CD4-positive, alpha-beta T cell treated with Interleukin-2 at 100 ng/mL for 4 hours (primary cell): ENCODE measurements at places on chromosomes 16 and 17.

DNA sequence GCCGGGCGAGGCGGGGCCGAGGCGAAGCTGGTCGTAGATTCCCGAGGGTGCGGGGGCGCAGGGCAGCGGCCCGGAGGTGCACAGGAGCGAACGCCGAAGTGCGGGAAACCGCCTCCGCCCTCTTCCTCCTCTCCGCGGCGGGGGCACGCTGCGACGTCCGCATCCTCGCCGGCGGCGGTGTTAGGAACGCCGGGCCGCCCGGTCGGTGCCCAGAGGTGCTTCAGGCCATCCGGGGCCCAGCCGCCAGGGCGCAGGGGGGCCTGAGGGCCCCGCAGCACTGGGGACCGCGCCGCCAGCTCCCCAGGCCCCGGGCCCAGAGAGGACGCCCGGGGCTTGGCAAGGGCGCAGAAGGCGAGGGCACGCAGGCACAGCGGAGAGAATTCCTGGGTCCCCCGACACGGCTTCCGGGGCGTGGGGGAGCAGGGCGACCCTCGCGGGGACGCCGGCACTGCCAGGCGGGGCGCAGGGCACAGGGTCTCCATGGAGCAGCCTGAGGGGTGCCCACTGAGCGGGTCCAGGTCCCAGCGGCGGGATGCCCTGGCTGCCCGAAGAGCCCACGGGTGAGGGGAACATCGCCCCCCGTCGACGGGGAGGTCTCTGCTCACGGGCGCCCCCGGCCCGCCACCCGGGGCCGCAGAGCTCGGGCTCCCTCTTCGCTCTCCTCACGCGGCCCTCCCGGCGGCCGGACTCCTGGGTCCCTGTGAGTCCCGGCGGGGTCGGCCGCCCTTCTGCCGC lies 576 bp downstream of the EPOP start:
- DNase-seq, result no peak

DNA sequence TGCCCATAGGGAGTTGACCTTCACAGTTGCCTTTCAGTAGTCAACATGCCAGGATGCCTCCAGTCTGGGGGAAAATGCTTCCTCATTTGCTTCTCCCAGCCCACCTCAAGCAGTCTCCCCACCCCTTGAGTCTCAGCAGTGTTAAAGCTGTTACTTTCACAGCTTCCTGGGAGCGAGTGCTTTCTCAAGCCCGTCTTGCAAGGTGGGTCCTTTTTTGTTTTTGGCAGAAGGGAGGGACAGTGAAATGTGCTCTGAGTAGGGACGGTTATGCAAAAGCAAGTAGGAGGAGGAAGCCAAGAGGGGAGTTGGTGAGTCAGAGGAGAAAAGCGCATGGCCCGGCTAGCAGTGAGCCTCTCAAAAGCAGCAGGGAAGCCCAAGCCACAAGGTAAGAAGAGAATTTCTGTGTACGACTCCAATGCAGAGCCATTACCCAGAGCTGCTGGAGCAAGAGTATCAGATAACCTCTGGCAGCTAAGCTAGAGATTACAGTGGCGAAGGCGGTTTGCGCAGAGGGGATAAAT lies at the start of gene CHST4:
CHST4 (plus strand) TSS at position 316 of the 521 bp plus-strand sequence. CDS start 10,252 bp downstream, outside the sequence.
- DNase-seq, result no peak

DNA sequence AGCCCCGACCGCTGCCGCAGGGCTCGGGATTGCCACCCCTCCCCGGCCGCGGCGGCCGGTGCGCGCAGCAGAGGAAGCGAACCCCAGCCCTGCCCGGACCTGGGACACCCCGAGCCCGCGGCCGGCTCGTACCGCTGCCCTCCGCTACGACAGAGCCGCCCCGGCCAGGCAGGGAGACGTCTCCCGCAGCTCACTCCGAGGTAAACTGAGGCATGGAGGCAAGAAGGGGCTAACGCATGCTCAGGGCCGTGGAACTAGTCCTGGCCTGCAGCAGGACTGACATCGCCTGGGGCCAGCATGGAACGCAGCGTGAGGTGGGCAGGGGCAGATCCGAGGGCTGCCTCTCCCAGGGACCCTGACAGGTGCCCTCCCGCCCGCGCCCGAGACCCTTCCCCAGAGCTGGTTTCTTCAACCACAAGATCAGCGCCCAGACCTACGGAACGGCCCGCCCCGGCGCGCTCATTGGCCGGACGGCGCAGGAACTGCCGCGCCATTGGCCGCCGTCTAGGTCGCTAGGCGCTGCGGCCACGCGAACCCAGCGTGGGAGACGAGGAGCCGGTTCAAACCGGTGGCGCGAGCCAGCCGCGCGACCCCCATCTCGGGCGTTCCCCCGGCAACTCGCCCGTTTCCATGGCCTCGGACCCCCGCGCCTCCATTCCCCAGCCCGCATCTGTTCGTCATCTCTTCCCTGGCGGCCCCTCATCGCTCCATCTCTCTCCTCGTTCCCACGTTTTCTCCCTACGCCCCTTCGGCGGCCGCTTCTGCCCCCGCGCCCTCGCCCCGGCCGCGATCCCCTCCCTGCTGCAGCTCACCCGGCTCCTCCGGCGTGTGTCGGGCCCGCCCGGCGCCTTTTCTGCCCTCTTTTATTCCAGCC lies at the start of gene SLC43A2:
SLC43A2 (minus strand) TSS at position 853 of the 874 bp plus-strand sequence. CDS start 960 bp downstream, outside the sequence.
- peak; percentile 74 for DNase-seq

GRCh38 chr17:57684711-57685498 lies 60.2 kb downstream of the CCDC182 start:
- no peak for DNase-seq

GRCh38 chr17:38906460-38907228 lies 18.8 kb upstream of the LASP1NB start:
- no peak for DNase-seq

DNA sequence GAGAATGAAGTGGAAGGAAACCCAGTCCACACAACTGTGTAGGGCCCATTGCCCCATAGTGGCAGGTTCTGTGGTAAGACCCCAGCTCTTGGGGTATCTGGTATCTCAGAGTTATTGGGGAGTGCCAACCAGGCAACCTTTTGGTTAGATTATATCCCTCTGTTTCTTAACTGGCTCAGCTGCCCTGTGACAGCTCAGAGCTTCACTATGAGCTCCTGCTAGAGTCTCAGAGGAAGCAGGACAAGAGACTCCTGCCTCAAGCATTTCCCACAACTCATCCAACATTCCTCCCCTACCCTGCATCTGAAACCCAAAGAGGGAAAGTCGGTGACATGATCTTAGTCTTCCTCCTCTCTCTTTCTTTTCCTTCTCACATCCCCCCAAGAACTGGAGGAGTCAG lies 292.3 kb downstream of the SHISA9 start:
- DNase-seq, result no peak

DNA sequence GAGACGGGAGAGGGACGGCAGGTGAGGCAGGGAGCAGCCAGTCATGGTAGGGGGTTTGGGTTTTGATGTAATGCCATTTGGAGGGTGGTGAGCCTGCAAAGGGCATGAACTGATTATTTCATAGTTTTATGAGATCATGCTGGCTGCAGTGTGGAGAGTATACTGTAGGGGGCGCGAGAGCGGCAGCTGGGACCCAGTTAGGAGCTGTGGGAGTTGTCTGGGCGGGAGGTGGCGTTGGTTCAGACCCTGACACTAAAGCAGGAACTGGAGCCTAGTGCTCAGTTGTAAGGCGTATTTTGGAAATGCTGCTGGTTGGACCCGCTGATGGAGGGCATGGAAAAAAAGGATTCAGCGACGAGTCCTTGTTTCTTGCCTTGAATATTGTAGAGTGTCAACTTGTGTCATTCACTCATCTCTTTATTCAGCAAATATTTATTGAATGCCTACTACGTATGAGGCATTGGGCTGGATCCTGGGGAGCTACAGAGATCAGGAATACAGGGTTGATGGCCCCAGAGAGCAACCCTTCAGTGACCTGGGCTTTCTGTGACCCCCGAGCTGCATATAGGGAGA lies 23.7 kb upstream of the KDM8 start:
- DNase-seq, result peak; percentile 92

- no peak for DNase-seq
Observed at GRCh38 chr17:20922128-20922670, 120.6 kb downstream of the USP22 start.

- no peak for DNase-seq
Observed at GRCh38 chr17:42122371-42123303, at the start of gene HSPB9. Gene HSPB9 (plus strand): TSS chr17:42122804. CDS start chr17:42122851, 47 bp downstream.

DNA sequence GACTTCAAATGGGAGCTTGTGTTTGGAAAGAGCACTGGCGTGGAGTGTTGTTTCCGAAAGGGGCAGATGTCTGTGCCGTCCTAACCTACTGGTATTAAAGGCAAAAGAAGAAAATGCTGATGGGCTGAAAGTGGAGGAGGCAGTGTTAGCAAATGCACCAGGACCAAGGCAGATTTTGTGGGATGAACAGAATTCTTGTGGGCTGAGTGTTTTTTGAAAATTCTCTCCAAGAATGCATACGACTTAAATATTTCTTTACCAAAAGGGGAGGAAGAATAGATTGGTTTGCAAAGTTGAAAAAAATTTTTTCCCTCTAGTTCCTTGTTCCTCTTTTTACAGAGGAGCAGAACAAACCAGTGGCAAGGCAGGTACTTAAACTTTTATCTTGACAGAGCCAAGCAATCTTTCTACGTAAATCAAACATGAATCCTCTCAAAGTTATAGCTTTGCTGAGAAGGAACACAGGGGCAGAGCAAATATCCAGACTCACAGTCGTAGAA lies 16.8 kb downstream of the MARCHF10 start:
- DNase-seq, result no peak

GRCh38 chr16:64304951-64305350 lies 816.9 kb downstream of the CDH11 start:
- DNase-seq, result no peak

GRCh38 chr16:52528393-52529065 lies 18.4 kb downstream of the TOX3 start:
- no peak for DNase-seq

- DNase-seq, result no peak
Observed at GRCh38 chr17:19392303-19392702, 5.3 kb upstream of the MFAP4 start.

DNA sequence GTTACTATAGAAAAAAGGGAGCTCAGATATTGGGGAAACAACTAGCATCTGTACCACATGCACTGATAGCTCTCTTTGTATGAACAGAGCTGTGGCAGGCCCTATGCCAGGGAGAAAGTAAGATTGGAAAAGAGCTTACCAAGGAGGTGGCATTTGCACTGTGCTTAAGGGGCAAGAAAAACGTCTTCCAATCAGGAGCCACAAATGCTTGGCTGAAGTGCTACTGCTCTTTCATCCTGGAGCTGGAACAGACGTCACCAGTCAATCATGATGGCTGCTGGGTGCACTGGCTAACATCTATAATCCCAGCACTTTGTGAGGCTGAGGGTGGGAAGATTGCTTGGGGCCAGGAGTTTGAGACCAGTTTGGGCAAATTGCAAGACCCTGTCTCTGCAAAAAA lies 218.5 kb downstream of the SEC14L1 start:
- no peak for DNase-seq

DNA sequence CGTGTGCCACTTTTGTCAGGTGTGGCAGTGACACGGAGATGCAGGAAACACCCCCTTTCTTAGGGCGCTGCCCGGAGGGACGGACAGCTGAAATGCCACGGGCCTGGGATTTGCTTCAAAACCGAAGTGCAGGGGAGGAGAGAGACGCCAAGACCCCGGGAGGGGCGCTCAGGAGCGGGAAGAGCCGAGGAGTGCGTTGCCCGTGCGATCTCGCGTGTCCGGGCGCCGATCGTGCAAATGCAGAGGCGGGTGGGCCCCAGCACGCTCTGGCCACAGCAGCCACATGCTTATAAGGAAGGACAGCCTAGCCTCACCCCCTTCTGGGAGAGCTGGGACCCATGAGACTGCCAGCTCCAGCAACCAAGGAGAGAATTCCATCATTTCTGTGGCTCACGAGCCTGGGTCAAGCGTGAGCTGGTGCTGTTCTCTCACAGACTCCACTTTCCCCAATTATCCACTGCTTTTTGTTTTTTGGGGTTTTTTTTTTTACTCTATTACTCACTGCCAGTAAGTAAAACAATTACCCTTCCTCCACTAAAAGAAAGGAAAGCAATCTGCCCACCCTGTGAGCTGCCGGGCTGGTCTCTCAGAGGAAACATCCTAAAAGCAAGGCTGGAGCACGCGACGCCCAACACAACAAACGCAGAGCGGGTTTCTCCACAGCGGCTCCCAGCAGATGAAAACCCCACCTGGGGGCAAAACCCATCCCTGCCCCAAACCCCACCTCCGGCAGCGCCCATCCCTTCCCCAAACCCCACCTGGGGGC lies 27.2 kb upstream of the C16orf95 start:
- DNase-seq, result no peak

GRCh38 chr16:26134588-26134987 lies 442.8 kb downstream of the HS3ST4 start:
- DNase-seq, result no peak

DNA sequence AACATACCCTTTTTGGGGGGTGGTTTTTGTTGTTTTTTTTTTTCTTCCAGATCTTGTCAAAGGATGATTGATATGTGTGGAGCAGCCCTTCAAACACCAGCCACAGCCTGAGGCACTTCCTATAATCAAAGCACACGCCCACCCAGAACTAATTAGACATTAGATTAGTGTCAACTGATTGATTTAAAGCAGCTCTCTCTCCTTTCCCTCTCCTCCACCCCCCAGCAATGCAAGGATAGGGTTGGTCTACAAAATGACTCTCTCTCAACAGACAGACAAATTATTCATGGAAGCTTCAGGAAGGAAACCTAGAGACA lies 250.3 kb upstream of the SOX9 start:
- no peak for DNase-seq

DNA sequence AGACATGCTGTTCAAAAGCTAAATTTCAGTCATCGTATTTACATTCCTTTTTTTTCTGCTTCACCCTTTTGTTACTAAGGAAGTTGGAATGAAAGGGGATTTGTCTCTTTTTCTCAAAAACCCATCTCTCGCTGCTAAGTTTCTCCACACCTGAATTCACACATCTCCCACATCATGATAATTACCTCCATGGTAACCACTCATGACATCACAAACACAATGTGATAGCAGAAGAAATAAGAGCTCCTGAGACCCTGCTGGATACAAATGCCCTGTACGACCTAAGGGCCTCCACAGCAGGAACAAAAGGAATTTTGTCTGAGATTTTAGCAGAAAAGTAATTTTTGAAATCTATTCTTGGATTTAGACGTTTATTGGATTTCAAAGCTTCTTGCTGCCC lies 82.6 kb upstream of the GNAO1 start:
- no peak for DNase-seq

GRCh38 chr16:22189473-22190080 lies 16.5 kb upstream of the EEF2K start:
- no peak for DNase-seq
